ENCODE measurements at places on chromosomes 12 and 14.
A peak's percentile ranks its signal among the peaks of the same experiment; 100 is the strongest.

- no peak for DNase-seq
Measured at GRCh38 chr12:27257104-27257843, 13.2 kb downstream of the STK38L start.

GRCh38 chr12:7705846-7706245, 5.4 kb upstream of the DPPA3 start:
- DNase-seq, result no peak

DNA sequence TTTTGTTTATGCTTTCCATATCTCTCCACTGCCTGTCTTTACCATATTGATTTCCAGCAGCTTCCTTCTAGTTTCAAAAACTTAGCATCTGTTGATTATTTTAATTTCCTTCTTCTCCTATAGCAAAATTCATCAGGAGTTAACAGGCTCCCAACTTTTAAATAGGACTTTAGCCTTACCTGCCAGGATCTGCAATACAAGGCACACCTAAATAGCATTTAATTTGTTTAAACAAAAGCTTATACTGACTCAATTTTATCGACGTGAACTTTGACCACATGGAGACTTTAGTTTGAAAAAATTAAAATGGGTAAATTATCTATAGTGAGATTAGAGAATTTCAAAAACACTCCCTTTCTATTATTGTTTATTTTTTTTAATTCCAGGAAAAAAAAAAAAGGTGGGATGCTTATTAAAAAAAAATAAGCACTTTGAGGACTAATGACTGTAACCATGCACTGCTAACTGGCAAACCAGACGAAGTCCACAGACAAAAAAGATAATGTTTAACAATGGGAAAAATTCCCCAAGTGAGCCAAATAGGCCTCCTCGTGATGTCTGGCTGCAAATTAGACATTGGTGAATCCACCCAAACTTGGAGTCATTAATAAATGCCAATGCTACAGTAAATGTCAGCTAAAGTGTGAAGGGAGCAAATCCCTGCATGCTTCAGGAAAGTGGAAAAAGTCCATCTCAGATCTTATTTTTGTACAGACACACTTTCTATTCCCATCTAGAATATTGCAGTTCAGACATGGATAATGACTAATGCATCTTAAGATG, 40.7 kb downstream of the RMST start:
- no peak for DNase-seq

DNA sequence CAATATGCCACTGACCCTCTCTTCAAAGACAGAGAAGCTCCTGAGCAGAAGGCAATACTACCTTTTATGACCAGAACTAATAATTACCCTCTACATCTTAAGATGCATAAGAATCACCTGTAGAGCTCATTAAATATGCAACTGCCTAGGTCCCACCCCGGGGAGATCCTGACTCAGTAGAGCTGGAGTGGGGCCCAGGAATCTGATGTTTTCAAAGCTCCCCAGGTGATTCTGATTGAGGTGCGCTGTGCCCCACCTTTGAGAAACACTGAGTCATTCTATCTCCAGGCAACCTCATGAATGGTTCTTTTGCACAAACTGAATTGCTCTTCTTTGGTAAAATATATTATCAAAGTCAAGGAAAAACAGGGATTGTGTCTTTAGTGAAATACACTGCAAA, 149.3 kb upstream of the BMP4 start:
- no peak for DNase-seq

DNA sequence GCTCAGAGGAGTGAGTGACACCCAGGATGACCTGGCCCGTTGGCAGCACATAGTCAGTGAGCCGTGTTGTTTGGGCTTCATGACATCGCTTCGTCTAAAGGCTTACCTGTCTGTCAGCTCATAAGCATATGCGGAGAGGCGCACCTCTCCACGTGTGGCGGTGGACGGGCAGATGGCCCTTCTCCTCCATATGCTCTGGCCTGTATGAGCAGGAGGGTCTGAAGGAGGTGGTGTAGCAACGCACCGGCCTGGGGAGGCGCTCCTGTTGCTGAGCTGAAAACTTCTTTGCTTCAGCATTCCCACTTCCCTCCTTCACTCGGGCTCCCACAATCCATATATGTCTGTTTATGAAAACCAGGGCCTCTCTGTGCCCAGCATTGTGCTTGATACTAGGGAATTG, 186.1 kb downstream of the TSPAN9 start:
- DNase-seq, result no peak

- DNase-seq, result no peak
Measured at GRCh38 chr12:116458492-116458891, 100.7 kb upstream of the MAP1LC3B2 start.

DNA sequence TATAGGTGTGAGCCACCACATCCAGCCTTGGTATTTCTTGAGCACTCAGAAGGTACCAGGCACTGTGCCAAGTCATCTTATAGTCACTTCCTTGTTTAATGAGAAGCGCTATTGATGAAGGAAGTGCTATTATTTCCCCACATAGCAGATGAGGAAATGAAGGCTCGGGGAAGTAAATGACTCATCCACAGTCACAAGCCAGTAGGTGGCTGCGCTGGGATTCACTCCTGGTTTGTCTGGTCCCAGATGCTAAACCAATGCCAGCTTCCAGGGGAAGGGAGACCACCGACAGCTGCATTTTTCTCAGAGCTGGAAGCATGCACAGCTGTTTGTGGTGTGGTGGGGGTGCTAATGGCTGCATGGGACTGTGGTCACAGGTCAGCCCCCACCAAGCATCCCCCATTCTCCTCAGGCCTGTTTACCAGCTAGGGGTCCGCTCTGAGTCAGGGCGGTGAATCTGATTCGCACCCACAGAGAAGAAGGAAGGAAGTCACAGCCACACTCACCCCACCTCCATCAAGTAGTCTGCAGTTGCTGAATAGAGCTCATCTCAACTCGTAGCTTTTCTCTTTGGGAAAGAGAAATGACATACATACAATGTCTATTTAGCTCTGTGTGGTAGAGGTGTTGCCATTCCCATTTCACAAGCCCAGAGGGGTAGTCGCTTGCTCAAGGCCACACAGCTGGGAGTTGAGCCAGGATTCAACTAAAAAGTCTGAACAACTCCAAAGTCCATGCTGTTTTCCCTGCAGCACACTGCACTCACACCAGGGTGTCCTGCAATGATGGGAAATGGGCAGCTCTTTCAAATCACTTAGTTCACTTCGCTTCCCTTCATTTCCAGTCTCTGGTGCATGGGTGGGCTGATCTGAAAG, 6.3 kb upstream of the LTBP2 start:
- peak; percentile 49 for DNase-seq

- DNase-seq, result no peak
Measured at GRCh38 chr14:77181603-77182437, at the start of gene TMEM63C. Gene TMEM63C (plus strand): TSS chr14:77181798. CDS start chr14:77218814, 37,016 bp downstream.

DNA sequence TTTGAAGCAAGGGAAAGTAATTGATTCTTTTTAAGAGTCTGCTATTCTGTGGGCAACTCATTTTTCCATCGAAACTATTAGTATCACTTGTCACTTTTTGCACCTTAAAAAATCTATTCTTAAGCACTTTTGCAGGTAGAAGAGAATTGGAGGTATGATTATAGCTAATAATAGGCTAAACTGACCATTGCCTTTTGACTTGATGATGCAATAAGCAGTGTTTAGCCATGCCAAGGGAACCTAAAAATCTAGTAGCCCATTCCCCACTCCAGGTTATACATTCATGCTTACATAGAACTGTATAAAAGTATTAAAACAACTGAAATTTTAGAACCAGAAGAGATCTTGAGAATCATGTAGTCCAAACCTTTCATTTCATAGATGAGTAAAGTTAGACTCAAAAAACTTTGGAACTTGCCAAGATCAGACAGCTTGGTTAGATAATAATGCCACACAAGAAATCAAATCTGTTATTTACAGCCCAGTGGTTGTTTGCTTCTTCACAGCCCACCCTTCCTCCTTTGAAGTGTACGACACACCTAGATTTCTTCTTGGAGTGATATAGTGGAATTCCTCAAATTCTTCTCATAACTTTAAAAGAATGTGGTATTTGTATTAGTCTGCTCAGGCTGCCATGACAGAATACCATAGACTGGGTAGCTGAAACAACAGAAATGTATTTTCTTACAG, 21.7 kb upstream of the GARIN2 start:
- DNase-seq, result no peak

DNA sequence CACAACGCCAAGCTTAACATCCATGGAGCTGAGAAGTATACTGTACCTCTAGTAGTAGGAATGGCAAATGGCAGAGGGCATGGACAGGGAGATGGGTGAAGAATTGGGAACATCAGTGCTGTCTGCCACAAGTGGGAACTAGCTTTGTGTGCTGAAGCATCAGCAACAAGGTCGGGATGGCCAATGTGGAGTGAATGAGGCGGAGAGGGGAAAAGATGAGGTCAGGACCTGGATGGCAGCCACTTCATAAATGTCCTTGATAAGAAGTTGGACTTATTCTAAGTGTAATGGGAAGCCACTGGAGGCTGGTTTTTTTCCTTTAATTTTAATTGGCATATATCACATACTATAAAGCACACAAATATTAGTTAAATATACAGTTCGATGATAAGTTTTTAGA, 21.9 kb upstream of the CLMN start:
- DNase-seq, result no peak

DNA sequence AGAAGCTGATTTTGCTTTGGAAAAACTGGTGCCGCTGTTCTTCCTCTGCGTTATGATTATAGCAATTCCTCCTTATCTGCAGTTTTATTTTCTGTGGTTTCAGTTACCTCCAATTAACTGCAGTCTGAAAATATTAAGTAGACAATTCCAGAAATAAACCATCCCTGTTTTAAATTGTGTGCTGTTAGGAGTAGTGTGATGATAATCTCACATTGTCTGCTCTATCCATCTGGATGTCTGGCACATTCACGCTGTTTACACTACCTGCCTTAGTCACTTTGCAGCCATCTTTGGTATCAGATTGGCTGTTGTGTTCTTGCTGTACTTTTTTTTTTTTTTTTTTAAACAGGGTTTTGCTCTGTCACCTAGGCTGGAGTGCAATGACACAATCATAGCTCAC, 141.0 kb downstream of the GRIP1 start:
- no peak for DNase-seq

- DNase-seq, result no peak
Measured at GRCh38 chr12:127485528-127485927, 781.4 kb upstream of the TMEM132C start.

DNA sequence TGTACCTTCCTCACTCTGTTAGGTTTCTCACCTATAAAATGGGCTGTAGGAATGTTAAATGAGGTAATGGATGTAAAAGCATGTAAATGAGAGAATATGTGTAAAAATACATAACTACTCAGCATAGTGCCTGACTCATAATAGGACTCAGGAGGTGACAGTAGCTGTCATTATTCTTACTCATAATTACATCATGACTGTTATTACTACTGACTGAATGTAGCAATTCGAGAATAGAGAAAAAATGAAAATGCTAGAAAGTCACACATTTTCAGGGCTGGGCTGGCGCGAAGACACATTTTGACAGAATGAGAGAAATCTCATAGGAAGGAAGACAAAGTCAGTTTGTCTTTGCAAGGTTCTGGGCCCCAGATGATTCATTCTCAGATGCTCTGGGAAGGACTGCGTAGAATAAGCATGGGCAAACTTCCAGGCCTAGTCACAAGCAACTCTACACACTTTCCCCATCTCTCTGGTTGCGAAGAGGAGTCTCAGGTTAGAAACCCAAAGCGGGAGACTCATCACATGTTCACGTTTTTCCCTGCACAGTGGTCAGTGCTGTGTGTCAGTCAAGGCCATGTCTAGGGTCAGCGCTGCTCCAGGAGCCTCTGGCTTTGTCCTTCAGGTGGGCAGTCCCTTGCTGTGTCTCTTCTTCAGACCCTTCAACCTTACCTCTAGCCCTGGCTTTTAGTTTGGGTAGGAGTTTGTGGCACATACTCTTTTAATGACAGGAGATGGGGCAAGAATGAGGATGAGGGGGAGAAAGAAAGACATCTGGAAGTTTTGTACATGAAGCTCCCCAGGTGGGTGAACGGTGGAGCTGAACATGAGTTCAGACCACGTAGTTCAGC, 8.4 kb downstream of the GPRC5A start:
- DNase-seq, result no peak

DNA sequence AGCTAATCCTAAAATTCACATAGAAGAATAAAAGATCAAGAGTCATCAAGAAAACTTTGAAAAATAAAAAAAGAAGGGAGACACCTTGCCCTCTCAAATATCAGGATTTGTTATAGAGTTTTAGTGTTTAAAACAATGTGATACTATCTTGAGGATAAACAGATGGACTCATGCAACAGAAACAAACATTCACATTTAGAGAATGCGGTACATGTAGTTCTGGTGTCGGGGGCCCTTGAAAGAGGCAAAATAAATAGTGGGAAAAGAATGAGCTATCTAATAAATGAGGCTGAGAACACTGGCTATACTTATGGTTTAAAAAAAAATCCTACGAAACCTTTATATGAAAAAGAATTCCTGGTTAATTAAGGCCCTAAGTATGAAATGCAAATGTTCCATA, 127.7 kb downstream of the LLPH start:
- DNase-seq, result no peak

GRCh38 chr12:80763874-80764273, 47.2 kb downstream of the MYF5 start:
- DNase-seq, result no peak

GRCh38 chr12:64390275-64390851, at the start of gene C12orf56:
Gene C12orf56 (minus strand): TSS chr12:64390758. CDS start chr12:64390565, 193 bp downstream.
- DNase-seq, result no peak

DNA sequence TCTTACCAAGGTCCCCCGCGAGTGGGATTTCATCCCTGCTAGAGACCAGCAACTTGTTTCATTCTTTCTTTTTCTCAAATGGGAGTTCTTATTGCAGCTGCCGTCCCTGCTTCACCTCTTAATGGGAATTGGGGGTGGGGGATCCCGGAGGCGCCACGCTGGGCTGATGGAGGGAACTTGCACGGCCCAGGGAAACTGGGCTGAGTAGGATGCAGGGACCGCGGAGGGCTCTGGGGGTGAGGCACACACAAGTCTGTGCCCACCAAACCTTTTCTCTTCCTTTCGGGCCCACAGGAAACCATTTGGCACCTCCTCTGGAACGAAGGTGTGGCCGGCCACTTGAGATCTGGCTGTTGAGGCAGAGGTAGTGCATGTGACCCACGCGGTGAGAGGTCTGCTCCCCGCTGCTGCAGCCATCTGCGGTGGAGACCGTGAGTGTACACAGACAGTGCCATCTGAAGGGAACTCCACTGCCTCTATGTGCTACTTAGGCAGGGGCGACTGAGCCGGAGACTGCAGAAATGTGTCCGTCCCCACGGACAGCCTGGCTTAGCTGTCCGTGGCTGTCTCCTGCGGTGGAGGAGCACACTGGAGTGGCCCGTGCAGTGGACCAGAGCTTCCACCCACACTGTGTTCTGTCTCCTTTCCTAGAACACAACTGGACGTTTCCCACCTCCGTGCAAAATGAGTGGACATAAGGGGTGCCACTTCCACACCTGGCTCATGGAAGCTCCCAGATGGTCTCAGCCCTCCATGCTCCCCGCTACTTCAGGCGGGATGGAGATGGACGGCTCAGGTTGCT, 42.1 kb upstream of the TESC start:
- no peak for DNase-seq

- no peak for DNase-seq
Measured at GRCh38 chr14:99790201-99790977, 2.8 kb upstream of the EML1 start.

- DNase-seq, result no peak
Measured at GRCh38 chr12:86104087-86104486, 152.1 kb downstream of the MGAT4C start.

GRCh38 chr14:29465095-29465494, 462.6 kb downstream of the PRKD1 start:
- no peak for DNase-seq

GRCh38 chr12:30694412-30695198, 1.1 kb downstream of the IPO8 start:
- no peak for DNase-seq

GRCh38 chr14:21840765-21841164, 167.1 kb upstream of the OR4E1 start:
- DNase-seq, result no peak
